ENCODE measurements at places on chromosomes 7 and 10.

GRCh38 chr10:111435871-111436270 lies 359.0 kb downstream of the ADRA2A start:
- no peak for DNase-seq

DNA sequence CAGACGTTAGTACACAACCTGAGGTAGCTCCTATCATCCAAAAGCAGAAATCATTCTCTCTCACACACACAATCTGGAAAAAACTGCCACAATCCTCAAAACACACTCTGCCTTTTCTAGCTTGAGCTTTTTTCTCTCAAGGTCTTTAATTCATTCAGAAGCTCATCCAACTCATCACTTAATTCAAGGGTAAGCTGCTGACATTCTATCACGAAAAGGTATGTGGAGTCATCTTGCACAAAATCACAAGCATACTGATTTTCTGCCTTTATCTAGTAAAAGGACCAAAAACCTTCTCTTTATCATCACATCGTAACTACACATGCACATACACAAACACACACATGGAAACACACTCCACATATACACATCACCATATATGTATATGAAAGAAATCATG lies 32.0 kb downstream of the DOCK4 start:
- no peak for DNase-seq

DNA sequence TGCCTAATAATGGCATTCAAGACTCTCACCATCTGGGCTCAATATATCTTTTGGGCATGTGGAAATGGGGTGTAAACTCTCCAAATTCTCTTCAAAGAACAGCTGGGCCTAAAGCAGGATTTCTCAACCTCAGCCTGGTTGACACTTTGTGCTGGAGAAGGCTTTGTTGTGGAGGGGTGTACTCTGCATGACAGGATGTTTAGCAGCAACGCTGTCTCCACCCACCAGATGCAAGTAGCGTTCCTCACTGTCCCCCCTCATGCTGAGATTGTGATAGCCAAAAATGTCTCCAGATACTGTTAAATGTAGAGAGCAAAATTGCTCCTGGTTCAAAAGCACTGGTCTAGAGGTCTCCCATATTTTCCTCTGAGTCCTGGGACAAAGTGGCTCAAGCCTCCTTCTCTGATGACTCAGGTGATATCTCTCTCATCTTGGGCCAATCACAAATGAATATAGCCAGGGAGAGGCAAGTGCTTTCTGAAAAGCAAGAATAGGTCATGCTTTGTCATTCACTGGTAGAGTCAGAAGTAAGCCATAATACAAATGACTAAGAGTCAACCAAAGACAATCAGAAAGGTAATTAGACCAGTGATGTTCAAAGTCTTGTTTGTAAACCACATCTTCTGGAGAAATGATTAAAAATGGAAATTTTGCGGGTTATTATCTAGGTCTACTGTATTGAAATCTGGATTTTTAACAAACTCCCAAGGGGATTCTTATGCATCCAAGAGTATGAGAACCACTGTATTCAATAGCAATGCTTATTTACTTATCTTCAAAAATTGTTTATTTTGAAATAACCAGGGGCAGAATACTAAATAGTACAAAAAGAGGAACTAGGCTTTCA lies 330.8 kb downstream of the PTEN start:
- peak; percentile 58 for DNase-seq

DNA sequence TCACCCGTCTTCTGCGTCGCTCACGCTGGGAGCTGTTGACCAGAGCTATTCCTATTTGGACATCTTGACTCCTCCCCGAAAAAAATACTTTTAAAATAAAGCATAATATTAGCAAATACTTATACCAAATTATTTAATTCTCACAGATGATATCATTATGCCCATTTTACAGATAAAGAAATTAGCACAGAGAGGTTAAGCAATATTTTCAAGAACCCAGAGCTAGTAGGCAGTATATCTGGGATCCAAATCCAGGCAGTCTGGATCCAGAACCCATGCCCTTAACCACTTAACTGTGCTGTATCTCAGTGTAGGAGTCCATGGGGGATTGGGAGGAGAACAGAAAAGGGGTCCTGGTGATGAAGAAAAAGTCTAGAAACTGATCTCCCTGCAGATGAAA lies 6.1 kb downstream of the IQUB start:
- no peak for DNase-seq

- no peak for DNase-seq
These were observed 843.6 kb downstream of the PCDH15 start for GRCh38 chr10:53957401-53957800.

GRCh38 chr7:50695026-50695425 lies 87.7 kb downstream of the GRB10 start:
- DNase-seq: no peak

DNA sequence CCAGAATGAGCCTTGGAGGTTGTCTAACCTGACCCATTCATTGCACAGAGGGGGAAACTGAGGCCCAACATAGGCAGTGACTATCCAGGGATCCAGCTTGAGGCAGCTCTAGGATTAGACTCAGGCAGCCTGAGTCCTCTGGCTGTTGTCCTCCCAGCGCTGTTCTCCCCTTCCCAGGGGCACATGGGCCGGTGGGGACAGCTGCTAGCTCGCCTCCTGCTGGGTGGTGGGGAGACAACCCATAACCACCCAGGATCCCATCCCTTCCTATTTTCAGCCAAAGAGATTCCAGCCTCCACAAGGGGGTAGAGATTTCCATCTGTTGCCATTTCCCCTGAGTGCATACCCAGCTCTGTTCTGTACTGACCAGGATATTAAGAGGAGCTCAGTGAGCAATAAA lies 145.1 kb upstream of the GPR26 start:
- DNase-seq: no peak

DNA sequence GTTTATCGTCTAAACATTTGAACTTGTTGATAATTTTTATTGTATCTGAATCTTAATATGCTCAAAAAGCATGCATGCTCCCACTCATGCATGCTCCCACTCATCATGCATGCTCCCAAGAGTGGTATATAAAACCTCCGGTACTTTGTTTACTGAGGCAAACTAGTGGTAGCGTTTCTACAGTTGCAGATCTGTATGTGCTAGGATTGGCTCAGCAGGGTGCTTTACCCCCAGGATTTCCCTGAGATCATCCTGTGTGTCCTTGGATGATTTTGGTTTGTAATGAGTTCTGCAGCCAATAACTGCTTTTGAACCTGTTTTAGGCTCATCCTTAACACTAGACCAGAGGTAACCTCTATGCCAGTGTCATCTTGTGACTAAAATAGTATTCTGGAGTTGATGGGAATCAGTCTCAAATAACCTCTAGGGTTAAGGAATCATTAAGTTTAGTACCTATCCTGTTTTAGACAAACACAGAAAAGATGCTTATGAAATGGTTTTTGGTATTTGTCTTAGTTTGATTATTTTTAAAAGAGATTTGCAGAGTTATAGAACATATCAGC lies 40.4 kb downstream of the PHTF2 start:
- DNase-seq: no peak

DNA sequence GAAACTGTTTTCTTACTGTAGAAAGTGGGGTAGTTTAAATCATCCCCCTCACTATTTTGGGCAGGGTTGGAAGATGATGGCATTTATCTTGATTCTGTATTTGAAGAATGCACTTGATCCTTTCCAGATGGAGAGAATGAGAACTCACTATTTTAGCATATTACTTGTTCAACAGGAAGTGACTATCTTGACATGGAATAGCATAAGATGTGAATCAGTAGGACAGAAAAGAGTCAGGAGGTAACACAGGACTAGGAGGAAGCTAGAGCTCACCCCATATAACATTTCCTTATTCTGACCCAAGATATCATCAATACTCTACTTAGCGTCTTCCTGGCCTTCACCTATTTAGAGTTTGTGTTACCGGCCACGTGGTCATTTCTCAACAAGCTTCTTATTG lies 400.2 kb downstream of the PHTF2 start:
- no peak for DNase-seq

- no peak for DNase-seq
These were observed 8.9 kb downstream of the GRID1 start for GRCh38 chr10:86357676-86358075.

Measured in stomach (tissue), 19 donors.